Glomerular endothelial cell (primary cell): ENCODE measurements at places on chromosomes 1 and 21.

- no peak for DNase-seq
These were observed 35.7 kb upstream of the CNN3 start for GRCh38 chr1:94962409-94963265.

GRCh38 chr1:234601301-234602017, 8.5 kb downstream of the IRF2BP2 start:
- DNase-seq: no peak

DNA sequence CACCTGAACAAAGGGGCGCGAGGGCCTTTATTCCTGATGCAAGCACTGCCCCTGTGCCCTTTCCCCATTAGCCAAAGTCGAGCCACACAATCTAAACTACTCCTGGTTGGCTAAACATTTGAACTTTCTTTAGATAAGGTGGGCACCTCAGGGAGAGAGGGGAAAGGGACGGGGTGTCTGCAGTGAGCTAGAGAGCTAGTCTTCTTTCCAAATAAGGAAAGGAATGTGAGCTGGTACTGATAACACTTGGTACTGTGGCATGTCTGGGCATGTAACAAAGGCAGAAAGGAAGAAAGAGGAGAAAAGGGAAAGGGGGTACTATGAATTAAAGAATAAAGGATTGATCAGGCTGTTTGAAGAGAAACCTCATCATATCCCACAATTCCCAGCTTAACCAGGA, 62.8 kb downstream of the OVGP1 start:
- no peak for DNase-seq

DNA sequence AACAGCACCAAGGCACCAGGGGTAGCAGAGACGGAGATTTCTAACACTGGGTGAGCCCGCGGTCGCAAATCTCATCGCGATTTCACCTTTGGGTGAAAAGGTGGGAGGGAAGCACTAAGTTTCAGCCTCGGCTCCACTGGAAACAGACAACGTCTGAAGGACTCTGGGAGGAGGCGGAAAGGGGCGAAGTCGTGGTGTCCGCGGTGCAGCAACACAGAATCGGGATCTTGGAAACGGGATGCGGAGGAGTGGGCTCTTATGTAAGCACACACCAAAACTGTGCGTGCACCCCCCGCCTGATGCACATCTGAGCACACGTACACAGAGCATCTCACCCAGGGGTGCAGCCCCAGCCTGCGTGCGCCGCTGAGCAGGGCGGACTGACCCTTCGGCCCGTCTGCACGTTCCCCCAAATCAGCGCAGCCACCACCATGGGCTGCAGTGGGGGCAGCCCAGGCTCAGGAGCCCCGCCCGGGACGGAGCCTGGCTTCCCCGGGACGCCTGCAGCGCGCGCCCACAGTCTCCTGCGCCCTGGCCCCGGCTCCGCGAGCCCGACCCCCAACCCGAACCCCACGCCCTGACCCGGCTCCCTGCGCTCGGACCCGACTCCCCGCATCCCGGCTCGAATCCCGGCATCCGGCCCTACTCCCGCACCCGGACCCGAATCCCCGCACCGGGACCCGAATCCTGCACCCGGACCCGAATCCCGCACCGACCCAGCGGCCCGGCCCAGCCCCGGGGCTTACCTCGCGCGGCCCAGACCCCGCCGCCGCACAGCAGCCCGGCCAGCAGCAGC, 670 bp downstream of the CLSTN1 start:
- DNase-seq: no peak

DNA sequence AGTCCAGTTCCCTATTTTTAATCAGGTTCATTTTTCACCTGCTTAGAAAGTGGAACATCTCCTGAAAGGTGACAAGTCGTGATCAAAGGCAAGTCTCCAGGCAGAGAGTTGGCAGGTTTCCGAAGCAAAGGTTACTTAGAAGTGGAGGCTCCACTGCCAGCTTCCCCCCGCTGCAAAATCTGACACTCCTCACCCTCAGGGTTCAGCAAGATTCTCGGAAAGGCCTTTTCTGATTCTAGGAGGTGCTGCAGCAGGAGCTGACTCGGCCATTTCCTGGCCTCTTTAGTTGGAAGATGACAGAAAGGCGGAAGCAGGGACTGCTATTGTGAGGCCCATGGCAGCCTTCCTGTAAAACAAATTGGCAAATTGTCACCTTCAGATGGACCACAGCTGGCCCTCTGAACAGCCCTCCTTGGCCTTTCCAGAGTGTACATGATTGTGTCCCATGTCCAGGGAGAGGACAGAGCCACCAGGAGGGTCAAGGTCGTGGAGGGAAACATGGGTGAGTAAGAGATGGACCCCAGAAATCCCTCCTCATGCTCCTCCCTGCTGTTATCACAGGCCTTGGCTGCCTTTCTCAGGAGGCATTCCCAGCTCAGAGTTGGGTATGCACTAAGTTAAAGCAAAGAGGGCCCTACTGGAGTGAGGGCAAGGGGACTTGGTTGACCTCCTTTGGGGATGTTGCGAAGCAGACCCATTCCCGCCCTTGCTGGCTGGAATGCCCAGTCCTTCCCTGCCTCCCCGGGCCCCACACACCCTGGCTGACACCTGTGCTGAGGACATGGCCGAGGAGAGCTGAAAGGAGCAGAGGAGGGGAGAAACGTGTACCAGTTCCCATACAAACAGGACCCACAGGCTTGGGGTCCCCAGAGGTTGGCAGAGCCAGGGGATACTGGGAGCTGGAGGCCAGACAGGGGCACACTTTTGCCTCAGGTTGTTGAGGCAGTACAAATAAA, 115.5 kb upstream of the IRF2BP2 start:
- DNase-seq: no peak

GRCh38 chr1:203669739-203670138, 43.1 kb downstream of the ATP2B4 start:
- DNase-seq: no peak

GRCh38 chr1:184753117-184753516, 1.5 kb downstream of the EDEM3 start:
- DNase-seq: no peak

- no peak for DNase-seq
These were observed 10.6 kb upstream of the USP1 start for GRCh38 chr1:62426237-62426636.

DNA sequence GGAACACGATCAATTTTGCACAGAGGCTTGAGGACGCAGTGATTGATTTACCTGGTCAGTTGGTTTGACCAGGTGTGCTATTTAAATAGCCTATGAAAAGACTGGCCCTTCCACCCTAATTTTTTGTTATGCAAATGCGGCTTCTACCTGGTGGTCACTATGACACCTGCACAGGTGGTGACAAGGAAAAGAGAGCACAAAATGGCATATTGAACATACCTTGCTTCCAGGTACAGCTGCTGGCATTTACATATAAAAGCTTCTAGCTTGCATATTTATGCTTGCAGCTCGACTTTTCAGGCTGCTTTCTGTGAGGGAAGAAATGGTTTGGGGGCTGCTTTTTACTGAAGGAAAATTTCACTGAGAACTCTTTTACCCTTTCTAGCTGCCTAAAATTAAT, 15.3 kb upstream of the FMO4 start:
- DNase-seq: no peak

DNA sequence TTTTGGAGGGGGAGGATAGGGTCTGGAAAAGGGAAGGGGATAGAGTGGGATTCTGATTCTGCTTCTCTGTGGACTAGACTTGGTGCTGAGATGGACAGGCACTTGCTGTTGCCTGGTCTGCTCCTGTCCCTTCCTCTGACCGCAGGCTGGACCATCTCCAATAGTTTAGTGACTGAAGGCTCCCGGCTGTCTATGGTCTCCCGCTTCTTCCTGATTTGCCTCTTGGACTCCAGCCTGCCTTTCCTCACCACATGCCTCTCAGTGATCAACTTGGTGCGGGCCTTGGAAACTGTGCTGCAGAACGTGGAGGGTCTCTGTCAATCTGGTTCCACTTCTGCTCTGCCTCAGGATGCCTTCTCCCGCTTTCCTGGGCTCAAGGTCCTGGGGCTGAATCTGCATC, 6.3 kb upstream of the ZSCAN20 start:
- no peak for DNase-seq

- DNase-seq: no peak
These were observed 226.0 kb downstream of the RPS6KC1 start for GRCh38 chr1:213277036-213277435.

DNA sequence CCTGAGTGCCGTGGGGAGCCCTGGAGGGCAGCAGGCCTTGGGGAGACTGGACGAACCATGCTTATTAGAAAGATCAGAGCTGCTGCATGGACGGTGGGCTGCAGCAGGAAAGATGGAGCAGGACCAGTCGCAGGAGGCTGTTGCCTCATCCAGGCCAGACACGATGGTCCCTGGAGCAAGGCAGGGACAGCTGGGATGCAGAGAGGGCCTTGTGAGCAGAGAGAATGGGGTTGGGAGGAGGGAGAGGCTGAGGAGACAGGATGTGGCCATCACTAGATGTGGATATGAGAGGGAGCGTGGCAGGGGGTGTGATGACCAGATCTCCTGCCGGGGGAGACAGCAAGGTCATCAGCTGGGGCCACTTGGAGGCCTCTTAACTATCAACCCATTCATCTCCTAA, 727.6 kb downstream of the PTPRU start:
- no peak for DNase-seq

DNA sequence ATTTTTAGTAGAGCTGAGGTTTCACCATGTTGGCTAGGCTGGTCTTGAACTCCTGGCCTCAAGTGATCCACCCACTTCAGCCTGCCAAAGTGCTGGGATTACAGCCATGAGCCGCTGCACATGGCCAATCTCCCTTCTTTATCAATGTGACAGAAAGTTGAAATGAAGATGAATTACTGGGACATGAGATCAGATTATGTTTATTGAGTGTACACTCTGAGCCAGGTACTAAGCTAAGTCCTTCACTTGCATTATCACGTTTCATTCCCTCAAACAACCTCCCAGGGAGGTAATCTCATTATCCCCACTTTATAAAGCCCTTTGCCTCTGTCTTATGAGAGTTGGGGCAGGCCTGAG, 6.3 kb upstream of the CHI3L2 start:
- no peak for DNase-seq
